ENCODE measurements at places on chromosomes 5 and 9. TPM values are rescaled to one million over a fixed set of nuclear protein-coding genes. Genes with fewer than 3 reads are reported as not detected.

SPINK13 gene
- not detected for total RNA-seq

GAS1 gene
- 32.9 TPM for total RNA-seq

TAL2 gene
- total RNA-seq, result not detected

CNTFR gene
- 146 TPM for total RNA-seq

RIGI gene
- total RNA-seq, result 2.6 TPM

MCC gene
- total RNA-seq, result 11.9 TPM

MEGF10 gene
- 25.4 TPM for total RNA-seq

AQP7 gene
- total RNA-seq, result 2.1 TPM

DNA sequence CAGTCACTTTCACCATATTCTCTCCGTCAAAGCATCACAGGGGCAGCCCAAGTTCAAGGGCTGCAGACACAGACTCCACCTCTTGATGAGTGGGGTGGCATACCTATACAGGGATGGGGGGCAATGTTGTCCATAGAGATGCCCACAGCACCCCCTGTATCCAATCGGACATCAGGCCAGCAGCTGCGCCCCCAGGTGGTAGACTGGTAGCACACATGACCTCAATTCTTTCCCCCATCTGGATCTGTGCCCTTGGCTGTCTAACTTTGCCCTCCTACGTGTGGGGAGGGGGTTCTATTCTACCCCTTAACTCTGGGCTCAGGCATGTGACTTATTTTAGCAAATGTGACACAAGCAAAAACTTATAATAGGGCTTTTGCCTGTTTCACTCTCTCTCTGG, 84.0 kb upstream of the SLC25A48 start:
- no peak overlapping the region for H3K27ac ChIP-seq
- no peaks in the 10 kb centered on the region for H3K27me3 ChIP-seq
- H3K36me3 ChIP-seq, result no peaks in the 10 kb centered on the region
- no peaks in the 10 kb centered on the region for H3K4me1 ChIP-seq
- no peak overlapping the region for H3K4me3 ChIP-seq

DNA sequence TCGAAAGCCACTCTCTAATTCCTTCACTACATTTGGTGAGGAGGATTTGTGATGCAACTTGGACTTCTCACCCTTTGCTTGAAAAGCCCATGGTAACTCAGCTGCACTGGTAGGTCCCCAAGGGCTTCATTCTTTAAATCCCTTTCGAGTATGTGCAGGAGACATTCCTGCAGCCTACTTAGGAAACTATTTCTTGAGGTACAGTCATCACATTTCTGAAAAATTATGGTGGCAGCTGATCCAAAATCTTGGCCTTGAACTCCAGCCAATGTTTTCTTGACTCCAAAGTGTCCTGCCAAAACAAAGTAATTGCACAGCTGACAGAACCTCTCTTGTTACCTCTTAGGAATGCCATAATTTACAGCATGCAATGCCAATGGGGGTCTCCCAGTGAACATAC, 99.7 kb downstream of the NPR3 start:
- H3K4me1 ChIP-seq, result no peaks in the 10 kb centered on the region
- H3K36me3 ChIP-seq, result no peaks in the 10 kb centered on the region
- DNase-seq, result no peak

- H3K4me3 ChIP-seq, result no peak overlapping the region
- H3K36me3 ChIP-seq, result no peaks in the 10 kb centered on the region
- DNase-seq, result no peak
- H3K27ac ChIP-seq, result no peak overlapping the region
Measured at GRCh38 chr9:136025481-136025880, 64.3 kb upstream of the UBAC1 start.

DNA sequence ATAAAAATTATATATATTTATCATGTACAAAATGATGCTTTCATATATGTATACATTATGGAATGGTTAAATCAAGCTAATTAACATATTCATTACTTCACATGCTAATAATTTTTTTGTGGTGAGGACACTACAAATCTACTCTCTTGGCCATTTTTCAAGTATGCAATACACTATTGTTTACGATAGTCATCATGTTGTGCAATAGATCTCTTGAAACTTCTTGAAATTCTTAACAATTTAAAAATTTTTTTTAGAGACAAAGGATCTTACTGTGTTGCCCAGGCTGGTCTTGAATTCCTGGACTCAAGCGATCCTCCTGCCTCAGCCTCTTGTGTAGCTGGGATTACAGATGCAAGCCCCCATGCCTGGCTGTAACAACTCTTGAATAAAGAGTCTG, 45.2 kb upstream of the SHOC1 start:
- H3K4me3 ChIP-seq, result no peak overlapping the region
- H3K36me3 ChIP-seq, result no peaks in the 10 kb centered on the region
- no peaks in the 10 kb centered on the region for H3K4me1 ChIP-seq
- H3K27ac ChIP-seq, result no peak overlapping the region

DNA sequence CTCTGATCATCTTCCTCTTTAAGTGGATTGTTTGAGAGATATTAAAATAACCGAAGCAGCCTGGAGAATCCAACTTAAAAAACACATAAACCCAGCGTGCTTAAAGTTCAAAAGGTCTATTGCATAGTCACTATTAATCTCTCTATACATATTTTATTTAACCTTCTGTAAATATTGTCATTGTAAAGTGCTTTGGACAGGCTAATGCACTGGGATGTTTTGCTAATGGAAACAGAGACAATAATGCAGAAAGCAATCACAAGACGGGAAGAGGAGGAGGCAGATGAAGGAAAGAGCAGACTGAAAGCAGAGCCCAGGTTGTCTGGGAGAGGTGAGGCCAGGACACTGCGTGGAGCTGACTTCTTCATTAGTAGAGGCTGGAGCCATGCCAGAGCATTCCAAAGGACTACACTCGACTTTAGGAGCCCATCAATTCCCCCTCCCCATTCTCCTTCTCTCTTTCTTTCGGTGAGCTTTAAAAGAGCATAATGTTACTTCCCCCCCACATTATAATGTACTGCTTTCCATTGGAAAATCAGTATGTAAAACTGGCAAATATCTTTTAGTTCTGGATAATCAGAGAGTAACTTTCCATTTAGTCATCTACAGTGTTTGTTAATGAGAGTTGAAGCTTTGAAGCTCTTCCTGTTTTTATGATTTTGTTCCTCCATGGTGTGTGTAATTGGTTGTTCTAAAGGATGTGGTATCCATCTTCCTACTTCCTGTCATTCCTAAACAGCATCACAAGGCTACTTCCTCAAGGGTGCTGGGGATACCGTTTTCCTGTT, 307.3 kb upstream of the MPDZ start:
- no peak overlapping the region for H3K4me3 ChIP-seq
- DNase-seq, result no peak
- no peaks in the 10 kb centered on the region for H3K27me3 ChIP-seq
- no peaks in the 10 kb centered on the region for H3K36me3 ChIP-seq
- peaks cover 7% of the 10 kb centered on the region for H3K4me1 ChIP-seq
- H3K27ac ChIP-seq, result no peak overlapping the region

DNA sequence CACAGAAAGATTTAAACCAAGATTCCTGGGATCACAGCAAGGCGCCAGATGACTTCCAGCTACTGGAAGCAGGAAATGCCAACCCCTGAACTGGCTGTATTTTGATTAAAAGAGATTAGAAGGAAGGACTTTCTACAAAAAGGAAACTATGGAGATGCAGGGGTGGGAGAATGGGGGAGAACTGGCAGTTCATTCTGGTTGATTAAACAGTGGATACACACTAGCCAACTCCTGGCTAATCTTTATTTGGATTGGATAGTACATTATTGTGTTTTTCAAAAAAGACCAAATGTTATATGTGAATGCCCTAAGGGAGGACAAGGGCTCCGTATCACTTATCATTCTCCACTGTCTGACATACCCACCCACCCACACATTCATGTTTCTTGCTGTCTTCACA, 93.2 kb downstream of the CDO1 start:
- no peak for DNase-seq
- no peak overlapping the region for H3K4me3 ChIP-seq
- no peaks in the 10 kb centered on the region for H3K27me3 ChIP-seq
- no peaks in the 10 kb centered on the region for H3K36me3 ChIP-seq

- no peak overlapping the region for H3K27ac ChIP-seq
- H3K4me1 ChIP-seq, result no peaks in the 10 kb centered on the region
- H3K27me3 ChIP-seq, result no peaks in the 10 kb centered on the region
- DNase-seq, result no peak
- no peaks in the 10 kb centered on the region for H3K36me3 ChIP-seq
Measured at GRCh38 chr9:75210215-75210614, 121.9 kb downstream of the OSTF1 start.

GRCh38 chr5:42898760-42899159, 87.1 kb upstream of the SELENOP start:
- no peak overlapping the region for H3K27ac ChIP-seq
- H3K4me1 ChIP-seq, result no peaks in the 10 kb centered on the region
- no peaks in the 10 kb centered on the region for H3K27me3 ChIP-seq
- H3K4me3 ChIP-seq, result no peak overlapping the region

GRCh38 chr5:124061068-124061430, 549.1 kb downstream of the CSNK1G3 start:
- no peaks in the 10 kb centered on the region for H3K27me3 ChIP-seq
- DNase-seq, result no peak
- H3K27ac ChIP-seq, result no peak overlapping the region
- H3K36me3 ChIP-seq, result no peaks in the 10 kb centered on the region
- H3K4me1 ChIP-seq, result peaks cover 13% of the 10 kb centered on the region

- no peak for DNase-seq
- no peaks in the 10 kb centered on the region for H3K36me3 ChIP-seq
- no peak overlapping the region for H3K27ac ChIP-seq
- no peak overlapping the region for H3K4me3 ChIP-seq
- H3K4me1 ChIP-seq, result no peaks in the 10 kb centered on the region
- peaks cover 4% of the 10 kb centered on the region for H3K27me3 ChIP-seq
Measured at GRCh38 chr5:73131711-73132425, 11.5 kb downstream of the TMEM171 start.

DNA sequence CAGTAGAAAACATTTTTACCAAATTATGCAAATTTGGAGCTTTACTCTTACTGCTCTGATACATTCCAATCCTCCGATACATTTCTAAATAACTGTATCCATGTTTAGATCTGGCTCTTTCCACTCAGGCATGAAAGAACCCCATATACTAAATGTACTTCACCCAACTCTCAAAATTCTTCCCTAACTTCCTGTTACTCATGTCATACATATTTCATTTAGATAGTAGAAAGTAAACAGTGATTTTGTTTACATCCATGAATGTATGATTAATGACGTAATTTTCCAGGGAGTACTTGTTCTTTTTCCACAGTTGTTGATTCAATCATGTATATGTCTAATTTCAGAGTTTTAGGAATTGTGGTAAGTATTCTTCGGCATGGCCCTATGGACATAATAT, 1426.5 kb upstream of the C9orf72 start:
- no peak for DNase-seq
- no peaks in the 10 kb centered on the region for H3K27me3 ChIP-seq
- H3K27ac ChIP-seq, result no peak overlapping the region

GRCh38 chr9:5626727-5627634, 1.9 kb upstream of the RIC1 start:
- peak overlapping the region; percentile 98 for H3K27ac ChIP-seq
- no peaks in the 10 kb centered on the region for H3K36me3 ChIP-seq
- H3K4me3 ChIP-seq, result peak overlapping the region; percentile 97
- DNase-seq, result peak; percentile 83
- peaks cover 42% of the 10 kb centered on the region for H3K4me1 ChIP-seq

DNA sequence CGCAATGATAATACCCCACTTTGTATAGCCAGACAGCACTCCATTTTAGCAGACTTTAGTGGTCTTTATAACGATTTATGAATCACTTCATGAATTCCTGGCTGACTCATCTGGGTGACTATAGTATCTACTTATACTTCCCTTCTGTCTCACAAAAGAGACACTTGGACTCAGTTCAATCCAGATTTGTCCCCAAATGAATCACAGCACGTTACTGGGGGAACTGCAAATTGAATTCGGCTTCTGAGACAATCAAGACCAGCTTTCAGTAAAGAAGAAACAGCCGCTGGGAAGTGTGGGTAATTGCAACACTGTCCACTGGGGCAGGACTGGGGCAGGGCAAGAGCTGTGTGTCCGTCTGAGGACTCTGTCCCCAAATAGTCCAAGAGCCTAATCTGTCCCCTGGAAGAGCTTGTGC, 337.3 kb upstream of the RFX3 start:
- H3K27me3 ChIP-seq, result no peaks in the 10 kb centered on the region
- no peak overlapping the region for H3K27ac ChIP-seq
- no peaks in the 10 kb centered on the region for H3K4me1 ChIP-seq

DNA sequence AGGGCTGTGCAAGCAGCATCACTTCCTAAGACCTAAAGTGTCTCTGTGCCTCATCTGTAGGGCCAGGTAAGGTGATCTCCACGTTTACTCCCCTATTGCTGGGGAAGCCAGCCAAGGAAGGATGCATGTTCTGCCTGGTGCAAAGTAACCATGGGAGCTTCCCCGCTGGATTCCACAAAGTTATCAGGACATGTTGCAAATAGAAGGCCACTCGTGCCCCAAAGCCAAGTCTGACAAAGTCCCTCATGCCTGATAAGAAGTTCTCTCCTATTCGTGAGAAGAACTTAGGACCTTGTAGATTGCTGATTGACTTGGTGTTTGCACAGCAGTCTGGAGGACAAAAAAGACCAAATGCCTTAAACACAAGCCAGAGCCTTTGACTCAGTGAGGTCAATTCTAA, 81.5 kb downstream of the FAM114A2 start:
- H3K4me1 ChIP-seq, result no peaks in the 10 kb centered on the region
- H3K27ac ChIP-seq, result no peak overlapping the region
- no peak overlapping the region for H3K4me3 ChIP-seq

- DNase-seq, result no peak
- peak overlapping the region; percentile 74 for H3K4me3 ChIP-seq
- H3K27me3 ChIP-seq, result no peaks in the 10 kb centered on the region
- H3K27ac ChIP-seq, result no peak overlapping the region
- H3K4me1 ChIP-seq, result peaks cover 6% of the 10 kb centered on the region
Measured at GRCh38 chr5:612498-613424, 621 bp downstream of the CEP72 start.

- peaks cover 2% of the 10 kb centered on the region for H3K4me1 ChIP-seq
- H3K27ac ChIP-seq, result no peak overlapping the region
- DNase-seq, result no peak
- H3K27me3 ChIP-seq, result no peaks in the 10 kb centered on the region
Measured at GRCh38 chr5:132506094-132506692, 15.6 kb upstream of the IRF1 start.

GRCh38 chr5:122885891-122886290, 40.5 kb downstream of the SNX24 start:
- no peak overlapping the region for H3K4me3 ChIP-seq
- no peaks in the 10 kb centered on the region for H3K4me1 ChIP-seq
- DNase-seq, result no peak
- no peak overlapping the region for H3K27ac ChIP-seq
- no peaks in the 10 kb centered on the region for H3K36me3 ChIP-seq

- no peak overlapping the region for H3K4me3 ChIP-seq
- H3K36me3 ChIP-seq, result no peaks in the 10 kb centered on the region
- no peak for DNase-seq
- peaks cover 48% of the 10 kb centered on the region for H3K4me1 ChIP-seq
Measured at GRCh38 chr9:122051351-122052321, 41.5 kb downstream of the TTLL11 start.

- no peaks in the 10 kb centered on the region for H3K36me3 ChIP-seq
- peak overlapping the region; percentile 82 for H3K27ac ChIP-seq
- H3K4me3 ChIP-seq, result peak overlapping the region; percentile 11
- no peak for DNase-seq
- peaks cover 48% of the 10 kb centered on the region for H3K4me1 ChIP-seq
Measured at GRCh38 chr5:72505016-72505415, 2.2 kb downstream of the ZNF366 start.

Measured in gastrocnemius medialis (tissue), 4 donors.